ENCODE measurements at places on chromosomes 3 and 15. TPM values are rescaled to one million over a fixed set of nuclear protein-coding genes. Genes with fewer than 3 reads are reported as not detected.

The CCDC33 gene
- total RNA-seq = not detected

The DZIP1L gene
- not detected for total RNA-seq

The SKOR1 gene
- total RNA-seq = 0.12 TPM

The DLL4 gene
- total RNA-seq = not detected

DNA sequence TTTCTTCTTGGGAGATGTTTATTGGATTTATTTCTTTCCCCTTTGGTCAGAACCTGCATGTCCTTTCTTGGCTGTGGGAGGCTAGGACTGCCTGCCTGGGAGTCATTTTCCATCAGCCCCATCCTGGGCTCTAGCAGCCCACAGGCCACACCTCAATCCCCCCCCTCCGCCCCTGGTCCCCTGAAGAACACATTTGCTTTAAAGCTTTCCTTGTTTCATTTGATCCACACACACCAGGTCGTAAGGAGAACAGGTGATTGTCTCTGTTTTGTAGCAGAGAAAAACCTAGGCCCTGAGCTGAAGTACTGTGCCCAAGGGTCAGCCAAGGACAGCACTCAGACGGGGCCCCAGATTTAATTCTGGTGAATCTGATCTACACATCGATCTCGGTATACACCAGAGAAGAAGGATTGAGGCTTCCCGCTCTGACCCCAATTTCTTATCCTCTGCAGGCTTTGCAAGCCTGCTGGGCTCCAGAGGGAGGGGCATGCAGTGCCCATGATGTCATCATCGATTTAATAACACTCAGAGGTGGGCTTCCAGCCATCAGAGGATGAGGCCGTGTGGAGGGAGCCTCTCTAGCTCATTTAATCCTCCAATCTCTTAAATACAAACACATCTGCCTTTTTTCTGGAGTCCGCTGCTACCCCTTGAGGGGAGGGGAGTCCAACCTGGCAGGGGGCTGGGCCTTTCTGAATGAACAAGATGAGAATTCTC, 1.7 kb upstream of the CLN6 start:
- H3K4me3 ChIP-seq = peak overlapping the region; percentile 40

DNA sequence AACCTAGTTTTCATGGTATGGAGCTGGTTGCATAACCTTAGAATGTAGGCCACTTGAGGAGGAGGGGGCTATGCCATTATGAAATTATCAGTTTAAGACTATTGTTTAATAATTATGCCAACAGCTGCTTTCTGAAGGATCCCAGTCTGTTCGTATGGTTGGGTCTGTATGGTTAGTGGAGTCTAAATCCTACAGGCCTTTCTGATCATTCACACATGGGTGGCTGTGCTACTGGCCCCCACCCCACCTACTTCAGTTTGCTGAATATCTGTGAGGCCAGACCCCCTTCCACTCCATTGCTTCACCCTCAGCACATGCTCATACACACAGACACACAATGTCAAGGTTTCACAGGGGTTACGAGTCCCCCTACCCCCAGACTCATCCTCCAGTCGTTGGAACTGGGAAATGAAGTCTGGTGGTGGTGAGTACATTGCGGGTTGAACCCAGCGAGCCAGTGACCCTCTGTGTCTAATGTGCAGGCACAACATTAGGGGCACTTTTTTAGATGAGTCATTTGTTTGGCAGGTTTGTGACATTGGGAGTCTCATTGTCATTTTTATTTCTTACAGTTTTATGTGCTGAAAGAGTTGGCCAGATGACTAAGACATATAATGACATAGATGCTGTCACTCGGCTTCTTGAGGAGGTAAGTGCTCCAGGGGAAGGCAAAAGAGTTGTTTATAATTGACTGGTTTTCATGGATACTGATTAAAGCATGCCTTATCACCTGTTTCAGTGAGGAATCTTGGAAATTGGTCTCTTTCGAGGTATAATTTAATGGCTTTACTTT, 85.3 kb downstream of the TRAK1 start:
- H3K4me1 ChIP-seq = peaks cover 24% of the 10 kb centered on the region
- no peaks in the 10 kb centered on the region for H3K27me3 ChIP-seq
- DNase-seq = no peak
- peaks cover 6% of the 10 kb centered on the region for H3K36me3 ChIP-seq

GRCh38 chr15:85667491-85668424, 127.0 kb downstream of the KLHL25 start:
- DNase-seq = peak; percentile 62
- H3K4me3 ChIP-seq = peak overlapping the region; percentile 20
- H3K27ac ChIP-seq = peak overlapping the region; percentile 95
- H3K4me1 ChIP-seq = peaks cover 33% of the 10 kb centered on the region
- H3K36me3 ChIP-seq = peaks cover 68% of the 10 kb centered on the region
- no peaks in the 10 kb centered on the region for H3K27me3 ChIP-seq

- H3K27ac ChIP-seq = peak overlapping the region; percentile 33
- H3K4me3 ChIP-seq = peak overlapping the region; percentile 76
- peak; percentile 90 for DNase-seq
Measured at GRCh38 chr3:196207833-196208607, 3.2 kb downstream of the ZDHHC19 start.

The GOLGA8J gene
- not detected for total RNA-seq

DNA sequence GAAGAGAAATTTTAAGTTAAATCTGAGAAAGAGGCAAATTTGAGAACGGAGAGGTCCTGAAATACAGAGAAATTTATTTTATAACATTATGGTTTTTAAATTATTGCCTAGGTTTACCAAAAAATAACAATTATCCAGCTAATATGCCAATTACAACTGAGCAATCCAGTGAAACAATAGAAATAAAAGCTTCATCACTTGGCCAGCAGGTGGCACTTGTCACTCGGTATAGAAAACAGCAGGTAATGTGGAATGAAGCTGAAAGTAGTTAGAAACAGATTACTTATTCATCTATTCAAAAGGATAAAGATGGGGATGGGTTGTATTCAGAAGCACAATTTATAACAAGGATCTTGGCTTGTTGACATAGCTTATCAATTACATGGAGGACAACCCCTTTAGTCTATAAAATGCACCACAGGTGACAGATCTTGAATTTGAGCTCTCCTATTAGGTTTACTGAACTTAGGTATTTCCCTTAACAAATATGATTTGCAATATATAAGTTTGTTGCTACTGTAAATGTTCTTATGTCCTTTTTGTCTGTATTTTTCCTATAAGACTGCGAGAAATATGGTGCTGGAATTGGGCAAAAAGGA, 70.1 kb upstream of the GUCA1C start:
- H3K4me3 ChIP-seq = no peak overlapping the region
- H3K27me3 ChIP-seq = peaks cover 7% of the 10 kb centered on the region
- H3K4me1 ChIP-seq = no peaks in the 10 kb centered on the region
- peak; percentile 44 for DNase-seq
- H3K27ac ChIP-seq = no peak overlapping the region
- no peaks in the 10 kb centered on the region for H3K36me3 ChIP-seq

The ADGRG7 gene
- not detected for total RNA-seq

- peak overlapping the region; percentile 87 for H3K27ac ChIP-seq
- DNase-seq = peak; percentile 17
- H3K36me3 ChIP-seq = no peaks in the 10 kb centered on the region
- peak overlapping the region; percentile 88 for H3K4me3 ChIP-seq
- peaks cover 27% of the 10 kb centered on the region for H3K4me1 ChIP-seq
Measured at GRCh38 chr3:51538115-51538458, 432 bp upstream of the RAD54L2 start.

- no peak for DNase-seq
- H3K4me1 ChIP-seq = peaks cover 28% of the 10 kb centered on the region
- peak overlapping the region; percentile 89 for H3K27ac ChIP-seq
- H3K36me3 ChIP-seq = peaks cover 4% of the 10 kb centered on the region
Measured at GRCh38 chr3:9934235-9934621, 594 bp downstream of the CRELD1 start.

DNA sequence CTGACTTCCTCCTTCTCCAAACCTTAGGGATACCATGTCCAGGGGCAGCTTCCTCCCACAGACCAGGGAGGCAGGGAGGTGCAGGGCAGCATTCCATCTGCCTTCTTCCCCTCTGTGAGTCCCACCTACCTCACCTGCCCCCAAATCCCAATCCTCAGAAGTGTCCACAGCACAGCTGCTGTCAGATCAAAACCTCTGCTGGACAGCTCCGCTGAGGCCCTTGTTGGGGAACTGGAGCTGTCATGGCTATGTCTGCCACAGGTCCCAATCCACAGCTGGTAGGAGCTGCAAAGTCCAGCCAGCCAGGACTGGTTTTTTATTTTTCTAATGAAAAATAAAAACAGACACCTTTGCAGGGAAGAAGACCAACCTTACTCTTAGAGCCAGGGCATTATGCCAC, 40.7 kb upstream of the TBC1D21 start:
- no peaks in the 10 kb centered on the region for H3K36me3 ChIP-seq
- no peaks in the 10 kb centered on the region for H3K4me1 ChIP-seq
- no peak for DNase-seq
- peaks cover 21% of the 10 kb centered on the region for H3K27me3 ChIP-seq
- H3K27ac ChIP-seq = no peak overlapping the region

The PPM1L gene
- 2.2 TPM for total RNA-seq

The SV2B gene
- 0.05 TPM for total RNA-seq

GRCh38 chr15:68606375-68606774, 27.6 kb downstream of the CORO2B start:
- no peaks in the 10 kb centered on the region for H3K4me1 ChIP-seq
- H3K36me3 ChIP-seq = no peaks in the 10 kb centered on the region
- H3K27me3 ChIP-seq = peaks cover 5% of the 10 kb centered on the region
- no peak overlapping the region for H3K4me3 ChIP-seq

DNA sequence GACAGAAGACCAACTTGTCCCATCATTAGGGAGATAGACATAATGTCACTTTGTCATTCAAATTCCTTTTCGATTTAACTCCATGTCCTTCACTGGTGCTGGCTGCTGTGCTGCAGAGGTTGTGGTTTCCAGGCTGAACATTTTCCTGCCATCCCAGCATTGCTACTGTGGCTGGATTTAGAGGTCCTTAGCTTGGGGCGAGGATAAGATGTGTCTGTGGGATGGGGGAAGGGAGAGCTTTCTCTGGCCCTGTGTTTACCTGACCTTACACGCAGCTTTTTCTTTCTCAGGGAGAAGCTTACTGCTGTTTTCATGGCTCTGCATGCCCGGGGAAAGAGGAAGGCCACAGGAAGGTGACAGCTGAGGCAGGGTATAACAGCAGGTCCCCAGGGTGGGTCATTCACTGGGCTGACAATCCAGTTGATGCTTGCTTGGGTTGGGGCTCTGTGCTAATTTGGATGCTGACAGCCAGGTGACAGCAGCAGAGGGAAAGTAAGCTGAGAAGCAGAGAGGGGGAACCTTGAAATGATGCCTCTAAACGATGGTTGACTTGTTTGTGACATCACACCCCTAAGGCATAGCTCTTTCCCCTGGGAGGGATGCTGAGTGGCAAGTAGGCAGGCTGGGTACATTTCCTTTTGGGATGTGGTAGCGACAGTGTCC, 326.9 kb upstream of the CTNNB1 start:
- H3K36me3 ChIP-seq = no peaks in the 10 kb centered on the region
- no peaks in the 10 kb centered on the region for H3K4me1 ChIP-seq
- H3K27me3 ChIP-seq = peaks cover 3% of the 10 kb centered on the region
- no peak overlapping the region for H3K4me3 ChIP-seq

The CTXN2 gene
- not detected for total RNA-seq

The LYZL4 gene
- total RNA-seq = not detected

- H3K36me3 ChIP-seq = no peaks in the 10 kb centered on the region
- no peaks in the 10 kb centered on the region for H3K4me1 ChIP-seq
- no peak overlapping the region for H3K27ac ChIP-seq
- no peak for DNase-seq
Measured at GRCh38 chr3:88985491-88985890, 121.9 kb upstream of the EPHA3 start.

The GOLGA8K gene
- total RNA-seq = not detected

GRCh38 chr15:66294932-66295235, 1.5 kb downstream of the DIS3L start:
- H3K36me3 ChIP-seq = peaks cover 11% of the 10 kb centered on the region
- H3K27me3 ChIP-seq = no peaks in the 10 kb centered on the region
- H3K4me1 ChIP-seq = peaks cover 39% of the 10 kb centered on the region
- H3K27ac ChIP-seq = peak overlapping the region; percentile 89

The COL6A6 gene
- not detected for total RNA-seq

The SERPINI2 gene
- total RNA-seq = not detected

The NEDD4 gene
- total RNA-seq = 18.5 TPM

- H3K27me3 ChIP-seq = no peaks in the 10 kb centered on the region
- no peaks in the 10 kb centered on the region for H3K36me3 ChIP-seq
- DNase-seq = no peak
- no peaks in the 10 kb centered on the region for H3K4me1 ChIP-seq
Measured at GRCh38 chr3:178439504-178439903, 96.7 kb upstream of the KCNMB2 start.

DNA sequence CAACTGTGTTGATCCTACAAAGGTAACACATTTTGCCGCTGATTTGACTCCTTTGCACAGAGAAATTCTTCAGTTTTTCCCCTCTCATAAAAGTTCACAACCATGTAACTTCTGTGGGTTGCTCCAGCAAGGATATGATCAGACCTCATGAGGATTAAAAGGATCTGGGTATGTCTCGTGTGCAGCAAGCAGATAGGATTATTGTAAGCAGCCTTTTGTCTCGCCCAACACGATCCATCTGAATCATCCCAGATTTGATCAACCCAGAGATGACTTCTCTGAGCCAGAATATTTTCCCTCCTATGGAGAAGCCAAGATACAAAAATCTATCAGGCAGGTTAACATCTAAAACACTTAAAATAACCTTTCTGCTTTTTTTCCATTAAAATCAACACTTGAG, 12.8 kb upstream of the BNIP2 start:
- H3K36me3 ChIP-seq = no peaks in the 10 kb centered on the region
- no peaks in the 10 kb centered on the region for H3K4me1 ChIP-seq
- H3K4me3 ChIP-seq = no peak overlapping the region
- no peak overlapping the region for H3K27ac ChIP-seq
- DNase-seq = no peak

The HIGD2B gene
- total RNA-seq = 0.31 TPM

DNA sequence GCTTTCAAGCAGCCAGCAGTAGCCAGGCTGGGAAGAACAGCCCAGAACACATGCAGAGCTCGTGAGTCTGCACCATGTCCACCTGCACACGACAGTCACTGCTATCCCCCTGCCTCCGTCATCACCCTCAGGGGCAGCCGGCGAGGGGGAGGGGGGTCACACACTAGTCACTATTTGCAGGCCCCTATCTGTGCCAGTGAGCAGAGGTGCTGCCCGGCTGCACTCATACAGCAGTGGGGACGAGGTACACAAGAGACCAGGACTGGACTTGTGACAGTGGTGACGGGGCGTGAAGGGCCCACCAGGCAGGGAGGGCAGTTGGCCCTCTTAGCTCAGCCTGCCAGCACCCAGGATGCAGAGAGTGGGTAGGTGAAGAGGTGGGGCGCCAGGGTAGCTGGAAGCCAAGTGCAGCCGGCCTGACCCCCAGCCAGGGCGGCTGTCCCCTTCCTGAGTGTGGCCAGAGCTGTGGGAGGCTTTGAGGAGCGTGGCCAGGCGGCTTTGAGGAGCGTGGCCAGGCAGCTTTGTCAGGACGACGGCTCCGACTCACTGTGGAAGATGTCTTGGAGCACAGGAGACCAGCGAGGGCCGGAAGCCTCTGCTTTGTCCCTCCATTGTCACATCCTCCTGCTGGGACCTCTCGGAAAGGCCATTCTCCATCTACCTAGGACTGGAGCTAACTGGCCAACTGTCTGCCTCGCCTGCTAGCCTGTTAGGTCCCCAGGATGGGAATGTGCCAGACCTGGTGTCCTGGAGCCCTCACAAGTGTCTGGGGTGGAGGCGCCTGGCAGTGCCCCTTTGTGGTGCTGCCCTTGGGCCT, 52.1 kb upstream of the FGD5 start:
- H3K27ac ChIP-seq = no peak overlapping the region
- peaks cover 1% of the 10 kb centered on the region for H3K27me3 ChIP-seq
- no peak for DNase-seq
- no peaks in the 10 kb centered on the region for H3K4me1 ChIP-seq
- no peaks in the 10 kb centered on the region for H3K36me3 ChIP-seq
- H3K4me3 ChIP-seq = no peak overlapping the region

All from activated CD4-positive, alpha-beta memory T cell treated with anti-CD3 and anti-CD28 coated beads for 36 hours (primary cell).